ENCODE measurements at places on chromosomes 12 and 14.

DNA sequence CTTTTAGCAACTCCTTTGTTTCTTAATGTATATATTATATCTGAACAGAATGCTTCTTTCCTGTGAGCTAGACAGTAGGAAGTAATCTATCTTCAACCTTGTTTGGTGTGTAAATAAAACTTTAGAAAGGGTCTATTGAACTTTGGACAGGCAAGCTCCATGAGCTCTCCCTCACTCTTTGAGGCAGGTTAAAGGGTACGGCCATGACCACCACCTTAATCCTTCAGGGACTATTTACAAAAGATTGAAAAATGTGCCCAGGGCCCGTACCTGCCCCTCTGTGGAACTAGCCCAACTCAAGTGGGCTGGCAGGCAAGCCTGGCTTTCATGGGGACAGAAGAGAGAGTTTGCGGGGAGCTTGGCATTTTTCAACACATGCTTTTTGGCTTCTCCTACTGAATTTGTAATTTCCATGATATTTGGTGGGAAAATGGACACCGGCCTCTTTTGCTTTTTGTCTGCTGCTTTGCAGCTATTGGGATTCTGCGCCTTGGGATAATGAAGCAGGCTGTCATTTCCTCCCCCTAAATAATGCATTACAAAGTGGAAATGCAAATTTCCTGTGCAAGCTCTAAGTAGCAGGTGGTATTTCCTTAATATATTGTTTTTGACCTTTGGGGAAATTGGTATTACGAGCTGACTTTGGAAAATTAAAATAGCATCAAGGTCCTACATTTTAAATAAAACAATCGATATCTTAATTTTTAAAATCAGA lies 106.0 kb downstream of the HMGA2 start:
- DNase-seq, result no peak

GRCh38 chr12:5377997-5378592 lies 53.8 kb upstream of the NTF3 start:
- no peak for DNase-seq

DNA sequence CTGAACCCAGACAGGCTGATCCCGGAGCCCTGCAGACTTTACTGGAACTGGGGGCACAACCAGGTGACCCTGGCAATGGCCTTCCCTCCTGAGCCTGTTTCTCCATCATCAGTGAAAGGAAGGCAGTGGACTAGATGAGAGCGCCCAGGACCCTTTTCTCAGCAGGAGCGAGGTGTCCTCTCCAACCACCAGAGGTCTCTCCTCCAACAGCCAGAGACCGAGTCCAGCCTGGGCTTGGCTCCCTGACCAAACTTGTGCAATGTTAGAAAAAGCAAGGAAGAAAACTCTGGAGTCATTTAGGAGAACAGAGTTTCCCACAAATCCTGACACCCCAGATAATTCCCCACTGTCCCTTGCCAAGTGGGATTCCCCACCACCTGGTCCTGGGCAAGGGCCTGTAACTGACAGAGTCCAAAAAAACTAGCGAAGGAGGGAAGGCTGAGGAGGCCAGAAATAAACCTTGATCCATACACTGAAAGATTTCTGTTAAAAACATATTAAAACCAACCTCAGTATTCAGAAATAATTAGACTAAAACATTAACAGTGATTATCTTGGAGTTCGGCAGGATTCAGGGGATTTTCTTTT lies 9.0 kb downstream of the RPS6KL1 start:
- DNase-seq, result peak; percentile 74

DNA sequence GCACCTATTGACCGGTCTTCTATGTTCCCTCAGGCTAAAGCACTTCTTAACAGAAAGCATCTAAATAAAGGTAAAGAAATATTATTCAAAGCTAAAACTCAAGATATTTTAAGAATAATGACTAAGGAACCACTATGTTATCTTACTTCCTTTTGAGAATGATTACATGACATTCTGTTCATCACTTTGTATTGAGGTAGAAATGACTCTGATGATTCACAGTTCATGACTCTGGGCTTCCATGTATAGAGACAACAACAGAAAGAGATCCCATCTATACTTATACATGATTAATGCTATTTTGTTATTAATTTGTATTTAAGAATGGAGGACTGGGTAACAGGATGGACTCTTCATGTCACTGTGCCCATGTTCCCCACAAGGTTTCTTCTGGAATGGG lies 218.3 kb upstream of the OR4E1 start:
- DNase-seq, result no peak

DNA sequence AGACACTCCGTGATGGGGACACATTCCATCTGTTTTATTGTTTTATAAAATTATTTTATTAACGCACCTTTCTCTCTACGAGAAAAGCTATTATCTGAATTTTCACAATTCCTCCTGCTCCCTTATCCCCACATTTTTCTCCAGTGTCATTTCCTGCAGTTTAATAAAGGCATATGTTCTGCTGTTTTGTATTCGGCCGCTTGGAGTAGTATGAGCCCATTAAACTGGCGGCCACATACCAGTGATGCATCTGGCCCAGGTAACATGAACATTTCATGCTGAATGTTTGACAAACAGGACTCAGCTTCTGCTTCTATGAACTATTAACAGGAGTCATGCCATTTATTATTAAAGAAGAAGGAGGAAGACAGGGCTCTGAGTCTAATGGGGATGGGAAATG lies 511.0 kb downstream of the TMEM121 start:
- DNase-seq, result no peak

GRCh38 chr14:64053694-64054669 lies 201.2 kb downstream of the SYNE2 start:
- peak; percentile 76 for DNase-seq

DNA sequence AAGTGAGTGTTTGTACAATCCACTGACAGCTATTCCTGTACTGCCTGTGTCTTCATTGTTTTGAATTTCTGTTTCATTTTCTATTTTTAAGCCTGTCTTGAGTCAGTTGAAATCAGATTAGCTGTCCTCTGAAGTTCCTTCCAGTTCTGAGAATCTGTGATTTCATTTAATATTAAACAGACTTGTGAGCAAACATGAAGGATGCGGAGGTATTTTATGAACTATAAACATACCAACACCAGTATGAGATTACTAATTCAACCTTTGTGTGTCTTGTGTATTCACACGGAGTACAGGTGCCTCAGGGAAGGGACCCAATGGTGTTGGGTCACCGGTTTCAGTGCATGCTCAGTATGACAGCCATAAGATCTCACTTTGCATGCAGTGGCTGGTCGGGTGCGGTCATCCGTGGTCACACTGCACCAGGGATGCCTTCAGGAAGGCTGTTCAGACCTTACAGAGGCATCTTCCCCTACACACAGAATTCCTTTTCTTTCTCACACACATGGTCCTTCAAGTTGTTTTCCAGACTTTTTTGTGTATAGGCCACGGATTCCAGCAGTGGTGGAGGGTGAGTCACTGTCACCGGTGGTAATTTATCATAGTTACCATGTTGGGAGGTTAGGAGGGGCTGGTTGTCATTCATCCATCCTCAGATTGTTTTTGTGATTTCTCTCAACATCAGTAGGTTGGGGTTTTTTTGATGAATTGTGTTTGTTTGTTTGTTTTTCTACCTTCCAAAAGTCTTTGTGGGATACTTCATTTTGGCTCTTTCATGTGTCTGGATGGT lies 103.0 kb upstream of the SFSWAP start:
- no peak for DNase-seq

GRCh38 chr14:98840091-98840490 lies 431.9 kb downstream of the BCL11B start:
- DNase-seq, result no peak

- DNase-seq, result no peak
Observed at GRCh38 chr14:87767567-87767901, 225.4 kb downstream of the GALC start.

DNA sequence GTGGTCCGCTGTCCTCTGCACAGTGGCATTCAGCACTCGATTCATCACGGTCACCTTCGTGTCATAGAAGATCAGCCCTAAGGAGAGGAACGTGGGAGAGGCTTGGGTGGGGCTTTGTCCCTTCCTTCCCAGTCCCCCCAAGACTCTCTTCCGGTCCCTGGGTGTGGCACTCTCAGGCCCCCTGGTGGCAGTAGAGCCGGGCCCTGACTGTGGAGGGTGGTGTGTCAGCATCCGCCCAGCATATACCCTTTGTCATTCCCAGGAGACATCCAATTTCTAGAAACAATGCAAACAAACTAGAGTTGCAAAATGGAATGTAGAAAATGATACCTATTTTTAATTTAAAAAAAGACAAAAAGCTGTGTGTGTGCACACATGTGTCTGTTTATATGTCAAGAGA lies 45.0 kb downstream of the TRAFD1 start:
- no peak for DNase-seq

GRCh38 chr12:75361408-75361807 lies 26.9 kb downstream of the GLIPR1L1 start:
- no peak for DNase-seq

- no peak for DNase-seq
Observed at GRCh38 chr14:46487582-46488350, 163.8 kb downstream of the RPL10L start.

DNA sequence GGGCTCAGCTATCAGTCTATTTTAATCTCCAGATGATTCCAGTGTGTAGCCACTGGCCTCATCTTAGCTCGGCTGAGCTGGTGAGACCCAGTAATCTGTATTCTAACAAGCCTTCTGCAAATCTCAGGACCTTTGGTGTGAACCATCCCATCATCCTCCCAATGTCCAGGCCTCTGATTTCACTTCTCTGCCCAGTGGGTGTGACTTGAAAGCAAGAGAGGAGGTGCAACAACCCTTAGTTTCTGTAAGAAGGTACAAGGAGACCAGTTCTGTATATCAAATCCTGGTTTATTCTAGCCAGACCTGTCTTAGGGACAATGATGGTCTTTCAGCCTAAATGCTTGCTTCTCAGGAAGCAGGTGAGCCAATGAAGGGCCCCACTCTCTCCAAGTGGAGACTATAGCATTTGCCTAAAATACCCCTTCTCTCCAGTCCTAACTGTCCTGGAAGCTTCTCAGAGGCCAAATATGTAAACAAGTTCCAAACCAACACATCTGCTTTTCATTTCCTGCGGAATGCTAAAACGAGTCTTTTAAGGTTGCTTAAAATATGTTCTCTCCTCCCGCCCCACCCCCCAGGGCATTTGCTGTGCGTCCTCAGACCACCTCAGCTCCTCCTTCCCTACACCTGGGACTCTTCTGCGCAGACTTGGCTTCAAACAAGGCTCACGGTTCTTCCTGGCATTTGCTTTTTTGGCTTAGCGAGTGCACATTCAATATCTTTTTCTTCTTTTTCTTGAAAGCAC lies 78.4 kb upstream of the FUT8 start:
- no peak for DNase-seq

DNA sequence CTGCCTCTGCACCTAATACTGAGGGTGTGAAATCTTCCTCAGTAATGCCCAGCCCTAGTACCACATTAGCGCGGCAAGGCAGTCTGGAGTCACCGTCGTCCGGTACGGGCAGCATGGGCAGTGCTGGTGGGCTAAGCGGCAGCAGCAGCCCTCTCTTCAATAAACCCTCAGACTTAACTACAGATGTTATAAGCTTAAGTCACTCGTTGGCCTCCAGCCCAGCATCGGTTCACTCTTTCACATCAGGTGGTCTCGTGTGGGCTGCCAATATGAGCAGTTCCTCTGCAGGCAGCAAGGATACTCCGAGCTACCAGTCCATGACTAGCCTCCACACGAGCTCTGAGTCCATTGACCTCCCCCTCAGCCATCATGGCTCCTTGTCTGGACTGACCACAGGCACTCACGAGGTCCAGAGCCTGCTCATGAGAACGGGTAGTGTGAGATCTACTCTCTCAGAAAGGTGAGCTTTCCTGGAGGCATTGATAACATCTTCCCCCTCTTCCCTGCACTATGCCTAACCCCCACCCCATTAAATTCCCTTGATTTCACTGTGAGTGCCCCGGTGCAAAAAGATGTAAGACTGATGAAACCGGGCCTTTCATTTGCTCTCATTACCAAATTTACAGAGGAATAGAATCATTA lies 291.4 kb downstream of the NAV3 start:
- no peak for DNase-seq

- no peak for DNase-seq
Observed at GRCh38 chr14:62117751-62118105, 355.5 kb downstream of the SNAPC1 start.

GRCh38 chr12:121237415-121237814 lies 27.5 kb downstream of the P2RX4 start:
- DNase-seq, result no peak

GRCh38 chr12:389142-390096 lies at the start of gene KDM5A:
Gene KDM5A (minus strand): TSS chr12:389320. CDS start chr12:389091, 229 bp downstream.
- peak; percentile 93 for DNase-seq

GRCh38 chr12:19652386-19652785 lies 213.1 kb downstream of the AEBP2 start:
- DNase-seq, result no peak

DNA sequence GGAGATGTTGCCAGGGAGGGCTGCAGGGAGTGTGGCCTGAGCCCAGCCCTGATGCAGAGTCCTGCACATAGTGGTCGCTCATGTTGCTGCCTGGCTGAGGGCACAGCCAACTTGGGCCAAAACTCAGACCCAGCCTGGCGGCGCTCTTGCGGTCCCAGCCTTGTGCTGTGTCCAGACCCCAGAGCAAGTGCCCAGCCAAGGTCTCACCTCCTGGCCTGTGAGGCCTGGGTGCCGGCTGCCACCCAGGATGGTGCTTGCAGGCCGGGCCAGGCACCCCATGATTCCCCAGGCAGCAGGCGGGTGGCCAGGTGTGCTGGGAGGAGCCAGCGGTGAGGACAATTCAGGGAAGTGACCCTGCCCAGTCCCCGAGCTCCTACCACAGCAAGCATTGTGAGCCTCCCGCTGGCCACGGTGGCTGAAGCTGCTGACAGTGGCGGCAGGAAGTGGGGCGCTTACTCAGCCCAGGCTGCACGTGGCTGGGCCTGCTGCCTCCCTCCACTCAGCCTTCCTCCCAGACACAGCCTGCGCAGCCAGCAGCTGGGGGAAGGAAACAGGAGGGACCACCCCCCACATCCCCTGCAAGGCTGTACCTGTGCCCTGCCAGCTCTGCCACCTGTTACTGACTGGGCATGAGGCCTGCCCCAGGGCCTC lies 17.7 kb upstream of the PGF start:
- peak; percentile 54 for DNase-seq

- no peak for DNase-seq
Observed at GRCh38 chr12:26519462-26519861, 313.5 kb downstream of the ITPR2 start.

DNA sequence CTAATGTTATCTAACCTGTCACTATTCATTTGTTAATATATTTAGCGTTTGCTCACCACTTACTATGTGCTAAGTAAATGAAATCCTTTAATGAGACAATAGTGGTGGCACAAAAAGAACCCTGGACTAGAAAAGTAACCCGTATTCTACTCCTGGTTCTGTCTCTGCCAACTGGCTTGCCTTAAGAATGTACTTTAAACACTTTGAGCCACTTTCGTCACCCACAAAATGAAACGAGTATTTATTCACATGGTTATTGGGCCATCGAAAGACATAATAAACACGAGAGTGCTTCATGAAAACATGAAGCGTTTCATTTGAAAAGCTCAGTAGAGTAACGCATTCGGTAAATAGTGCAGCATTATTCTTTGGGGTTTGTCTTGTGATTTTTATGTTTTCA lies 254.7 kb downstream of the EGLN3 start:
- DNase-seq, result no peak

GRCh38 chr14:69460093-69460701 lies 24.3 kb upstream of the PLEKHD1 start:
- peak; percentile 88 for DNase-seq

GRCh38 chr12:98439981-98440581 lies 75.3 kb upstream of the TMPO start:
- peak; percentile 96 for DNase-seq

GRCh38 chr12:69630191-69630590 lies 19.5 kb upstream of the LRRC10 start:
- DNase-seq, result peak; percentile 23

- no peak for DNase-seq
Observed at GRCh38 chr14:23103581-23103980, 1.2 kb downstream of the CIROP start.
